A673 (cell line): ENCODE measurements at places on chromosomes 2 and 18. TPM values are rescaled to one million over a fixed set of nuclear protein-coding genes. Genes with fewer than 3 reads are reported as not detected.

DNA sequence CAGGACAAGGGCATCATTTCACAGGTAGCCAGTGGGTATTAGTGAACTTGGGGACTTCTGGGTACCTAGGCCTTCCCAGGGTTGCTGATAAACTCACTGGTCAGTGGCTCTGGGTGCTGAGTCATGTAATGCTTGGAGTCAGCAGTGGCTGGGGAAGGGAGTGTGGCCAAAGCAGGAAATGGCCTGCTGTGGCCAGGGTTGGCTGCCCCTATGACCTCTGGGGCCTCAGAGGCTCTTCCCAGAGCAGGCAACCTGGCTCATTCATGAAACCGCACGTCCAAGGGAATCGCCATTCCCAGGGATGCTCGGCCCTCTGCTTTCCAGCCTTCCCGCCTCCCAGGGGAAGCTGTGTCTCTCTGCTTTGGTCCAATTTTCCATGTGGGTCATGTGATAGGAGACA, 294.9 kb downstream of the DYSF start:
- H3K4me3 ChIP-seq = no peak overlapping the region
- H3K27ac ChIP-seq = no peak overlapping the region
- peaks cover 15% of the 10 kb centered on the region for H3K4me1 ChIP-seq
- H3K36me3 ChIP-seq = no peaks in the 10 kb centered on the region
- no peaks in the 10 kb centered on the region for H3K27me3 ChIP-seq

DNA sequence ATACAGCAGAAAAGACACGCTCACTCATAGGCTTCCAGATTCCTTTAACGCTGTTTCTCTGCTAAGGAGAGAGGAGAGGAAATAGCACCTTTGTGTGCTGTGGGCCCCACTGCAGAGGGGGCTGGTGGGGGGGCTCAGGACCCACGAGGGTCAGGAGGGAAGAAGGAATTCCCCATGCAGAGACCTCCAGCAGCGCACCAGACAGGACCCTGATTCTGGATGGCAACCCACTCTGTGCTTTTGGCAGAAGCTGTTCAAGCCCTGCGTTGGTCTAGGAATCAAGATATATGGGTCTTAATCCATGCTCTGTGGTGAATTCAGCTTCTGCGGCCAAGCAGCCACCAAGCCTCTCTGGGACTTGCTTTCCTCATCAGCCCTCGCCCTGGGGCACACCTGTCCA, 31.0 kb downstream of the MYCN start:
- no peak overlapping the region for H3K4me3 ChIP-seq
- no peaks in the 10 kb centered on the region for H3K4me1 ChIP-seq
- H3K27me3 ChIP-seq = no peaks in the 10 kb centered on the region

- no peaks in the 10 kb centered on the region for H3K36me3 ChIP-seq
- no peak overlapping the region for H3K27ac ChIP-seq
- no peak overlapping the region for H3K4me3 ChIP-seq
- H3K4me1 ChIP-seq = peaks cover 31% of the 10 kb centered on the region
Observed at GRCh38 chr2:105796131-105796638, 51.5 kb downstream of the NCK2 start.

- no peak overlapping the region for H3K27ac ChIP-seq
- H3K4me3 ChIP-seq = no peak overlapping the region
- no peaks in the 10 kb centered on the region for H3K36me3 ChIP-seq
- H3K4me1 ChIP-seq = no peaks in the 10 kb centered on the region
- H3K27me3 ChIP-seq = no peaks in the 10 kb centered on the region
Observed at GRCh38 chr18:78621141-78621755, 358.4 kb upstream of the SALL3 start.

GRCh38 chr18:3631887-3632286, 181.9 kb downstream of the TGIF1 start:
- H3K27me3 ChIP-seq = no peaks in the 10 kb centered on the region
- H3K4me3 ChIP-seq = no peak overlapping the region
- no peak overlapping the region for H3K27ac ChIP-seq
- H3K36me3 ChIP-seq = no peaks in the 10 kb centered on the region
- H3K4me1 ChIP-seq = peaks cover 16% of the 10 kb centered on the region
- DNase-seq = no peak

DNA sequence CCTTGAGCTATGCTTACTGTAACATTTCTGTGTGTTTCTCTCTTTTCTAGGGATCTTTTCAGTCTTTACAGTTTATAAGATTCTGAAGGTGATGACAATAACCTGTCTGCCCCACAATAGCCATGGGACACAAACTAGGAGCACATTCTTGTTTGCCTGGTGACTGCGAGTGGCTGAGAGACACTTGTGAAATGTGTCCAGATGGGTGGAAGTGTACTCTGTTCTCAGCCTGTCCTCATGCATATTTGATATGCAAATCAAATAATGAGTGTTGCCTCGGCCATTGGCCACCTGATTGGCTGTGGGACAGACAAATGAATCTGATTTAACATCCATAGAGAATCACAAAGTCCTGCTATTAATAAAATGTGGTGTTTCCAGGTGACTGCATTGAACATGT, 246.2 kb downstream of the HNMT start:
- no peak overlapping the region for H3K4me3 ChIP-seq
- H3K4me1 ChIP-seq = peaks cover 6% of the 10 kb centered on the region
- H3K27ac ChIP-seq = no peak overlapping the region
- no peaks in the 10 kb centered on the region for H3K36me3 ChIP-seq
- no peaks in the 10 kb centered on the region for H3K27me3 ChIP-seq
- DNase-seq = no peak

- no peak overlapping the region for H3K4me3 ChIP-seq
- no peak for DNase-seq
- no peaks in the 10 kb centered on the region for H3K27me3 ChIP-seq
Observed at GRCh38 chr2:126222278-126222677, 433.7 kb upstream of the GYPC start.

- no peaks in the 10 kb centered on the region for H3K27me3 ChIP-seq
- no peaks in the 10 kb centered on the region for H3K4me1 ChIP-seq
- no peak overlapping the region for H3K4me3 ChIP-seq
- DNase-seq = no peak
- H3K27ac ChIP-seq = no peak overlapping the region
- H3K36me3 ChIP-seq = no peaks in the 10 kb centered on the region
Observed at GRCh38 chr2:179532863-179533278, 268.2 kb upstream of the SESTD1 start.

- H3K4me3 ChIP-seq = no peak overlapping the region
- no peak overlapping the region for H3K27ac ChIP-seq
- peak; percentile 64 for DNase-seq
- H3K4me1 ChIP-seq = peaks cover 42% of the 10 kb centered on the region
Observed at GRCh38 chr2:142140434-142140845, 9.6 kb upstream of the LRP1B start.

- H3K4me3 ChIP-seq = no peak overlapping the region
- H3K27ac ChIP-seq = no peak overlapping the region
- DNase-seq = no peak
- H3K4me1 ChIP-seq = no peaks in the 10 kb centered on the region
- H3K36me3 ChIP-seq = no peaks in the 10 kb centered on the region
- peaks cover 10% of the 10 kb centered on the region for H3K27me3 ChIP-seq
Observed at GRCh38 chr2:16169381-16169960, 229.1 kb downstream of the MYCN start.

GRCh38 chr2:148124271-148124670, 103.4 kb downstream of the MBD5 start:
- H3K4me1 ChIP-seq = no peaks in the 10 kb centered on the region
- DNase-seq = no peak
- H3K27me3 ChIP-seq = no peaks in the 10 kb centered on the region
- no peak overlapping the region for H3K27ac ChIP-seq
- H3K4me3 ChIP-seq = no peak overlapping the region
- no peaks in the 10 kb centered on the region for H3K36me3 ChIP-seq

- H3K4me1 ChIP-seq = no peaks in the 10 kb centered on the region
- H3K36me3 ChIP-seq = no peaks in the 10 kb centered on the region
- no peak for DNase-seq
- no peak overlapping the region for H3K27ac ChIP-seq
Observed at GRCh38 chr2:236105955-236106607, 62.1 kb downstream of the GBX2 start.

DNA sequence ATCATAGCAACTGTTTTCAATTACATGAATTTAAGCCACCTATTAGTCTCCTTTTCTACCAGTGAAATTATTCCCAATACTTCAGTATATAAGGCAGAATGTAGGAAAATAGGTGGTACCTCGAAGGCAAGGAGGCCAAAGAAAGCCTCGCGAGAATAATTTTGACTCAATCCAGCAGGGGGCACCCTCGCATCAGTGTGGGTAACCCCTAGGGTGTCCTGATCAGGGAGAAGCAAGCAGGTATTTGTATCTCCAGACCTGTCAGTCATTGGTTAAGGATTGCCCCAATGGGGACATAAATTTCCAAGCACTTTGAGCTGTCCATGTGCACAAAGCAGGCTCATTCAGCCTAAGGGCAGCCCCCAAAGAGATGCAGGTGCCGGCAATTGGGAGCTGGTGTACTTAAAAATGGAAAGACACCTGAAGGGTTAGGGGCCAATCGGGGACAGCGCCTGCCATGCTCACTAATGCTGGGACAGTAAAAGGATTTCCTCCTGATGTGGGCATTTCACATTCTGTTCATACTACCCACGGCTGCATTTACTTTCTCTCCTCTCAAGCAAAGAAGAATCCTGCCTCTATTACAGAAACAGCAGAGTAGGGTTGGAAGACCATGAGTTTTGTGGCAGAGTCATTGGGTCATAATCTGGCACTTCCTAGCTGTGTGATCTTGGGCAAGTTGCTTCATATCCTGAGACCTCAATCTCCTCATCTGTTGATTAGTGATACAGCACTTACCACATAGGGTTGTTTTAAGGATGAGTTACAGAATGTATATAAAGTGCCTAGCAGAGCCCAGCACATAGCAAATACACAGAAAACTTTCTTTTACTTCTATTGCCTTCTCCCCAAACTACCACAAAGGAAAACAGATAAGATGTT, 136.1 kb downstream of the ICOS start:
- H3K27me3 ChIP-seq = no peaks in the 10 kb centered on the region
- H3K4me1 ChIP-seq = peaks cover 3% of the 10 kb centered on the region
- peak; percentile 63 for DNase-seq
- H3K36me3 ChIP-seq = no peaks in the 10 kb centered on the region
- H3K4me3 ChIP-seq = no peak overlapping the region

- H3K27me3 ChIP-seq = no peaks in the 10 kb centered on the region
- no peaks in the 10 kb centered on the region for H3K36me3 ChIP-seq
- H3K4me3 ChIP-seq = no peak overlapping the region
- no peaks in the 10 kb centered on the region for H3K4me1 ChIP-seq
Observed at GRCh38 chr18:6616981-6617380, 112.5 kb upstream of the ARHGAP28 start.

DNA sequence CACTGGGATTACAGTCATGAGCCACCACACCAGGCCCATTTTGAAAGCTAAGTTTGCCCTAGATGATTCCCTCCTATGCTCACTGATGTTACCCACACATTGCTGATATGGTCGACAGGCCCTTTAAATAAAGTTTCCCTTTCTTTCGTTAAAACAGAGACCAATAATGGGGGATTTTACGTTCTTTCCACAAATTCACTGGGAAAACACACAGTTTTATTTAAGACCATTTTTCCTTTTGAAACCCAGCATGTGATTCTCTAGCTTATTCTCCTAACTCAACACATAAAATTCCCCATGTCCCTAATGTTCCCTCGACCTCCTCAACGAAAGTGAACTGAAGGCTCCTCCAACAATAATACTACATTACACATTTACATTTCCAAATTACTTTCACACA, 223.2 kb downstream of the ANAPC1 start:
- no peaks in the 10 kb centered on the region for H3K27me3 ChIP-seq
- peaks cover 9% of the 10 kb centered on the region for H3K4me1 ChIP-seq
- no peaks in the 10 kb centered on the region for H3K36me3 ChIP-seq

GRCh38 chr2:120390381-120391055, 44.6 kb downstream of the INHBB start:
- no peaks in the 10 kb centered on the region for H3K36me3 ChIP-seq
- no peak overlapping the region for H3K27ac ChIP-seq
- H3K4me1 ChIP-seq = peaks cover 1% of the 10 kb centered on the region
- no peak for DNase-seq

- peaks cover 6% of the 10 kb centered on the region for H3K4me1 ChIP-seq
- DNase-seq = no peak
- no peaks in the 10 kb centered on the region for H3K36me3 ChIP-seq
Observed at GRCh38 chr2:234565201-234565600, 68.3 kb upstream of the ARL4C start.

DNA sequence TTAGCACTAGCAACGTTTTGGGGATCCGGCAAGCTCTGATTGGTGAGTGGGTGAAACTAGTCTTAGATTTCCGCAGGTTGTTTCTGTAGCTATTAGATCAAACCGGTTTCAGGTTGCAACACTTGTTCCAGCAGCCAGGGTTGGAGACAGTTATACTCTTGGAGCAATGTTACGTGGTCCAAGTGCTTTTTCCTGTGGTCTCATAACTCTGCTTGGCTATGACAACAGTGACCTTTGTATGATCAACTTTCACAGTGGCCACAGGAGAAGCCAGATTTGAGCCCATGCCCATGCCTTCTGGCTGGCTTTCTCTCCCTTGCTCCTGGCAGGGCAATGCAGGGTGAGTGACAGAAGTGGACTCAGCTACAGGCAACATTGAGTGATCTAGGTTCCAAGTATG, 84.5 kb upstream of the TAF1B start:
- no peaks in the 10 kb centered on the region for H3K27me3 ChIP-seq
- no peak overlapping the region for H3K27ac ChIP-seq
- H3K36me3 ChIP-seq = no peaks in the 10 kb centered on the region

- H3K27ac ChIP-seq = no peak overlapping the region
- DNase-seq = peak; percentile 42
- H3K4me1 ChIP-seq = no peaks in the 10 kb centered on the region
- no peaks in the 10 kb centered on the region for H3K27me3 ChIP-seq
Observed at GRCh38 chr2:205024822-205025518, 479.7 kb downstream of the PARD3B start.

DNA sequence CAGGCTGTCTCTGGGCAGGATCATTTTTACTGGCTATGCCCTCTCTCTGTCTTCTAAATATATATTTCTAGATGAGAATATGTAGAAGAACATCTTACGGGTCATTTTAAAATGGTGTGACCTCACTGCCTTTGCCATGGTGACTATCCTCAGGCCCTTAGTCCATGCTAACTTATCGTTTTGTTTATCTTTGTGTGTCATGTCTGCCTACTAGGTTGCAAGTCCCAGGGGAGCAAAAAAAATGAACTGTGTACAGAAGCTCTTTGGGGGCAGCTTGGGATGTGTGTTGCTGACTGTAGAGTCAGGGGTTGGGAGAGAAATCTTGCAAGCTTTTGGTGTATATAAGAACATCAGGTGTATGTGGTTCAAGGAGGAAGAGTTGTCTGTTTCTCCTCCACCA, 11.0 kb downstream of the CPSF3 start:
- H3K27ac ChIP-seq = no peak overlapping the region
- H3K4me1 ChIP-seq = no peaks in the 10 kb centered on the region
- DNase-seq = no peak

GRCh38 chr2:239930871-239931771, 94.0 kb downstream of the NDUFA10 start:
- no peak overlapping the region for H3K27ac ChIP-seq
- H3K36me3 ChIP-seq = no peaks in the 10 kb centered on the region
- H3K4me1 ChIP-seq = no peaks in the 10 kb centered on the region

The SKOR2 gene
- not detected in 2 replicates for total RNA-seq

The CNGA3 gene
- not detected in 2 replicates for total RNA-seq

The IL36B gene
- not detected in 2 replicates for total RNA-seq

The EML6 gene
- 1.7 and 1.9 TPM in 2 replicates for total RNA-seq

The ZNF512 gene
- 61.3 TPM in 2 replicates for total RNA-seq

The CHRND gene
- total RNA-seq = not detected in 2 replicates
